CD8-positive, alpha-beta T cell (primary cell): ENCODE measurements at places on chromosomes 3 and 15.

DNA sequence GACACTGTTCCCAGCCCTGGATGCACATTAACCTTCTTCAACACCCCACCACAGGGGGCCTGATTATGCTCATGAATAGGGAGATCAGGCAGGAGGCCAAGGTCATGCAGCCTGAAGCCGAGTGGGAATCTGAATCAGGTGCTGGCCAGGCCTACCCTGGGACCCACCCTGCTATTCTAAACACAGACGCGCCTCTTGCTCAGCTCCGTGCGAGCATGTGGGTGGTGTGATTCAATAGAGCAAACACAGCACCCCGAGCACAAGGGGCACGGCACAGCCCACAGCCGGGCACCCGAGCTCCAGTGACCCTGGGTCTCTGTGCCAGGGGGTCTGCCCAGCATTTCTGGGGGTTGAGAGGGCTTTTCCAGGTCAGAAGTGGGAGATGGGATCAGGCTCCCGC lies 24.6 kb upstream of the GRIP2 start:
- no peak for DNase-seq

DNA sequence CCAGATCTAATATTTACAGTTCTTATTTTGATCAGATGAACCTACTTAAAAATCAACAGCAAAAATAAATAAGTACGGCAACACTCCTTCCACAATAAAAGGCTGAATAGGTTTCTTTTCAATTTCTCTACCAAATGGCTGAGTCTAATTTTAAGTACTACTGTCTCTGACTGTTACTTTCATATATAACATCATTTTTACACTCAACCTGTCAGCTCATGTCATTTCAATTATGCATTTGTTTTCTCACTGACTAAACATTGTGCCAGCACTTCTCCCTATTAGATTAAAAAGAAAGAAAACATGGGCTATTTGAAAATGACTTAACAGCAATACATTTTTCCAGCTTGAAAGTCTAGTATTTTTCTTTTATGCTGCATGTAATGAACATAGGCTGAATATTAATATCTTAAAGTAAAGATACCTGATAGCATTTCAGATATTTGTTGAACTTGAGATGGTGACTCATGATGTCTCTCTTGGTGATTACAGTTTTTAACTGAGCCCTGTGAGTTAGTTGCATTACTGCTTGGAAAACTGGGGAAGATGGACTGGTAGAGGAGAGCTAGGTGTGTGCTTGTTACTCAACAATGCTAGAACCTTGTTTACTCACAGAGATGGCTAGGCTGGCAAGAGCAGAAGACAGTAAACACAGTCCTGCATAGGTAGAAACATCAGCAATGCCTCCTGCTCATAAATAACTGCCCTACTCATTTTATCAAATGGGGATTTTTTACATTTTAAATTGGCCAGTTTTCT lies 73.9 kb downstream of the PEX5L start:
- DNase-seq, result no peak

GRCh38 chr3:52503788-52504424 lies 8.8 kb downstream of the STAB1 start:
- no peak for DNase-seq

DNA sequence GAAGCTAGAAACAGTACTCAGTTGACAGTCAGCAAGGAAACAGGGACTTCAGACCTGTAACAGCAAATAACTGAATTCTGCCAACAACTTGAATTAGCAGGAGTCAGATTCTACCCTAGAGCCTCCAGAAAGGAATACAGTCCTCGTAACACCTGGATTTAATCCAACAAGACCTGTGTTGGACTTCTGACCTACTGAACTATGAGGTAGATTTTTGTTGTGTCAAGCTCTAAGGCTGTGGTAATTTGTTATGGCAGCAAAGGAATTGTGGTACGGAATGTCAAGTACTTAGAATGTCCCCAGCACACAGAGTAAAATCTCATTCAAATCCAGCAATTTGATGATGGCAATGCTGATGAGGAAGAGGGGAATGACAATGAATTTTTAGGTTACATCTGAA lies 234.1 kb downstream of the LRRN1 start:
- no peak for DNase-seq

DNA sequence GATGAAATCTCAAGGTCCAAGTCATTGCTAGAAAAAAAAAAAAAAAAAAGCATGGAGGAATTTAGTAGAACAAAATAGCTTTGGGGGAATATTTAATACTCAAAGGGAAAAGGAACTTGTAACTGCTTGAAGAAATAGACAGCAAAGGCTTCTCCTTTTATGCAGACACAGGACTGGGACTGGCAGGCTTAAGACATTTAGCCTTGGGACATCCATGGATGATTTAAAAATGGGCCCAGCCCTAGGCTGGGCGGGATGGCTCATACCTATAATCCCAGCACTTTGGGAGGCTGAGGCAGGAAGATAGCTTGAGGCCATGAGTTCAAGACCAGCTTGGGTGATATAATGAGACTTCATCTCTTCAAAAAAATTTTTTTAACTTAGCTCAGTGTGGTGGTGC lies 19.8 kb downstream of the RPSA start:
- no peak for DNase-seq

DNA sequence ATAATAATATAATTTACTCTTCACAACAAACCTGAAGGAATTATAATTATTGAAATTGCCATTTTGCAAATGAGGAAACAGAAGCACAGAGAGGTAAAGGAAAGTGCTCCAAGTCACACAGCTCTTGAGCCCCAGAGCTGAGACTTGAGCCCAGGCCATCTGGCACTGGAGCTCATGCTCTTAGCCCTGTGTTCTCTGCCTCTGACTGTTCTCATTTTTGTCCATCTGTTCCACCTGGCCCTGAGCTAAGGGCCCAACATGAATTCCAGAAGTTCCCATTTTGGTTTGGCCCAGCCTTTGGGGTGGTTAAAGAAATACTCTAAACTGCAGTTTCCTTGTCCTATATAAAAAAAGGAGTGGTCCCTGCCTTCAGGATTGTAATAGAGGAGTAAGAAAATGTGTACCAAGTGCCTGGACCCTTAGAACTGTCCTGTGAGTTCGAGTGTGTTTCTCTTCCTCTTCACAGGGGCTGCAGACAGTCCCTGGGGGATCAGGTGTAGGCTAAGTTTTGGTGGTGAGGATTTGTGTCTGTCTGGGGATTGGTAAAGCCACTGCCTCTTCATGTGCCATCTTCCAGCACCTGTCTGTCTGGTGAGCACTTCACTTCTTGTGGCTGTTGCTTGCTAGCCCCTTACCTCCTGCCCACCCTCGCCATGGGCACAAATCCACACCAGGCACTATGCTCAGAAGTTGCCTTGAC lies 91.8 kb downstream of the DNAJB8 start:
- no peak for DNase-seq

GRCh38 chr3:4765212-4765611 lies 214.0 kb upstream of the BHLHE40 start:
- no peak for DNase-seq
